ENCODE measurements at places on chromosomes 6 and 20.
A peak's percentile ranks its signal among the peaks of the same experiment; 100 is the strongest.

DNA sequence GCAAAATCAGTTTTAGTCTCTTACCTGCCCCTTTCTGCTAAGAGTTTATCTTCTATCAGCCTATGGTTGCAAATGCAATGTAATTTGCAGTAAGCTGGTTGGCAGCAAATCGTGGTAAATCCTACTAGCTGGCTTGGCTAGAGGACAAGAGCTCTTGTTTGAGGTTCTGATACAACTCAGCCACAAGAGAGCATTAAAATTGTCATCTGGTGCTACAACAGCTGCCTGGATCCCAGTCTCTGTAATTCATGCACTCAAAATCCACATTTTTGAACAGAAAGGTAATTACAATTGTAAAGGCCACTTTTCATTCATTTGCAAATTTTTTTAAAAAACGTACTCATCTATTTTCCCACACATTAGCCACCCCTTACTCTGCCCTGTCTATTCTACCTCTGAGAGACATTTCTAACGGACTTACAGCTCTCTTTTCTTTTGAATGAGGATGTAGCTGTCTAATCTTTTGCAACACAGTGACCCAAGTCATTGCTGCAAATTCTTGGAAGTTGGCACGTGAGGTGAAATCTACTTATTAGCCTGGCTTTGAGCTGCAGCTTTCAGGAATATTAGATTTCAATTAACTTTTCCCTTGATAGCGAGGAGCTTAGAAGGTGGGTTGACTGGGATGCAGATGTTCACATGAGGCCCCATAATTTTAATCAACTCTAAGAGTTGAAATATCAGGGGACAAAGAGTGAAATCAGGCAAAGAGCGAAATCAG, 54.0 kb upstream of the FAM184A start:
- peak; percentile 25 for DNase-seq

GRCh38 chr6:156082012-156082411, 626.4 kb upstream of the NOX3 start:
- no peak for DNase-seq

- no peak for DNase-seq
Observed at GRCh38 chr6:45426251-45426650, 48.5 kb upstream of the SUPT3H start.

DNA sequence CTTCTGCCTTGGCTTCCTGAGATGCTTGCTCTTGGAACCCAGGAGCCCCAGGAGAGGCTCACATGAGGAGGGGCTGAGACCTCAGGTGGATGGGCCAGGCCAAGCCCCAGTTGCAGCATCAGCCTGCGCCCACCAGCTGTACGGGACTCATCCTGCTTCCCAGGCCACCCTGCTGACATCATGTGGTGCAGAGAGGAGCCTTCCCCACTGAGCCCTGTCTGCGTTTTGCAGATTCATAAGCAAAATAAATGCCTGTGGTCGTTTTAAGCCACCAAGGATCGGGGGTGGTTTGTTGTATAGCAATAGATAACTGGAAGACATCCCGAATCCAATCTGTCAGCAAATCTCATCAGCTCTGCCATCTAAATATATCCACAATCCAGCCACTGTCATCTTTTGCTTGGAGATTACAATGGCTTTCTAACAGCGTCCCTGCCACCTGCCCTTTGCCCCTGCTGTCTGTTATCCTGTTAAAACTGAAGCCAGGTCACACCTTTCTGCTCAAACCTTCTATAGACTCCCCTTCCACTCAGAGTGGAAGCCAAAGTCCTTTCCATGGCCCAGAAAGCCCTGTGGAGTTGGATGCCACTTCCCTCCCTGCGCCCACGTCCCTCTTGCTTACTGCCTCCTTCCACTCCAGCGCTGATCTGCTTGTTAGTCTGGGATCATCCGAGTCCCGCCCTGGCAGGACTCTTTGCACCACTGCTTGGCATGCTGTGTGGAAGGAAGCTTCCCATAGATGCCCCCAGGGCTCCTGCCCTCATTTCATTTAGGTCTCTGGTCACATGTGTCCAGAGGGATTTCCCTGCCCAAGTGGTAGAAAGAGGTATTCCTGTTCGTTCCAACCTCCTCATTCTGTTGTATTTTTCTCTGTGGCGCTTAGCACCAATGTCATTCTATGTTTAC, 24.0 kb upstream of the MLN start:
- no peak for DNase-seq

DNA sequence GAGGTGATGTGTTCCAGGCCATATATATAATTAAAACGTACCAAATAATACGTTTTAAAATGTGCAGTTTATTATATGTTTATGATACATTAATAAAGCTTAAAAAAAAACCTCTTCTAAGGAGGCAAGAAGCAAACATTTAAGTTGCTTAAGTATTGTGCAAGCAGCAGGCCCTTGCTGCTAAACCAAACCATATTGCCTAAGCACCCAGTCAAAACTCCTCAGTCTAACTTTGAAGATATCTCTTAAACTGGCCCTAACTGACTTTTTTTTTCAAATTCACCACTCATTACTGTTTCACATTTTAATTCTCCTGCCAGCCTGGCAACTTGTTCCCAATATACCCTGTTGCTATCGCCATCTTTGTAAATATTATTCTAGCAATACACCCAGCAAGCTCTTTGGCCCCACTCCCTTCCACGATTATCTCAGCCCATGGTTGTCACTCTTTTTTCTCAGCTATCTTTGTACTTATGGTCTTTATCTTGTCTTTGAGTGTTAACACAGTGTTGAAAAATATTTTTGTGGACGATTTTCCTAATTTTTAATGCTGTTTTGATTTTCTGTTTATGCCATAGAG, 60.9 kb downstream of the C6orf58 start:
- peak; percentile 28 for DNase-seq

DNA sequence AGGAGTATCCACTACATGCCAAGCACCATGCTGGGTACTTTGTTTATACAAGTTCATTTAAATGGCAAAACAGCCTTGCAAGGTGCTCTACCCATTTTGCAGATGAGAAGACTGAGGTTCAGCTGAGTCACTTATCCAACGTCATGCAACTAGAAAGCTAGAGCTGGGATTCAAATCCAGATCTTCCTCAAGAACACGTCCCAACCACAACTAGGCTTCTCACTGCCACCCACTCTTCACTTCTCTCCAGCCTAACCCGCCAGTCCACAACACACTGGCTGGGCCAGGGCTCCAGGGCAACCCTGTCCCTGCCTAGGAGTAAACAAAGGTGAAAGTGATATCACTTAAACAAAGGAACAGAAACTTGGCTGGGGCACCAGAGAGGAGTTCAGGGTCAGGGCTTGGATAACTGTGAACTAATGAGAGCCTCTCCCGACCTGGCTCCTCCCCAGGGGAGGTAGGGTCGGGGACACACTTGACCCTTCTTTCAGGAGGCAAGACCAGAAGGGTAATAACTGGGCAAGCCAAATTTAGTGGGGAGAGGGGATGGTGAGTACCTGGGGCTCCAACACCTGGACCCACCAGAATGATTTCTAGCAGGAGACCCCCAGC, 7.9 kb downstream of the SDC4 start:
- DNase-seq, result no peak

GRCh38 chr20:44603327-44603726, 20.9 kb downstream of the PKIG start:
- no peak for DNase-seq

DNA sequence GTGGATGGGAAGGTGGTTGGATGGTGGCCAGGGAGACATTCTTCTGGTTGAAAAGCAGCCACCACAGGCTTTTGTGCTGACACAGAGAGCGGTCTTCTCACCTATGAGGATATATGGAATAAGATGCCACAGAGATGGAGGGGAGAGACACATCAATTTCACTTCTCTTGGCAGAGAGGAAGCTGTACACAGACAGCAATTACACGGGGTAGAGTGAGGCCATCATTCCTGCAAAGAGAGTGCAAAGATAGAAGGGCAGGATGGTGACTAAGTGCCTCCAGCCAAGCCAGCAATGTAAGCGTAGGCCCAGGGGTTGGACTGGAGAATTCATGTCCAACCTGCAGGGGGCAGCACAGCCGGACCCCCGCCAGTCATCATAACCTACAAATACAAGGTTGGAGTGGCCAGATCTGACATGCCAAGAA, 56.4 kb downstream of the NRN1 start:
- peak; percentile 38 for DNase-seq

- no peak for DNase-seq
Observed at GRCh38 chr20:37315452-37316110, 26.1 kb downstream of the MANBAL start.

DNA sequence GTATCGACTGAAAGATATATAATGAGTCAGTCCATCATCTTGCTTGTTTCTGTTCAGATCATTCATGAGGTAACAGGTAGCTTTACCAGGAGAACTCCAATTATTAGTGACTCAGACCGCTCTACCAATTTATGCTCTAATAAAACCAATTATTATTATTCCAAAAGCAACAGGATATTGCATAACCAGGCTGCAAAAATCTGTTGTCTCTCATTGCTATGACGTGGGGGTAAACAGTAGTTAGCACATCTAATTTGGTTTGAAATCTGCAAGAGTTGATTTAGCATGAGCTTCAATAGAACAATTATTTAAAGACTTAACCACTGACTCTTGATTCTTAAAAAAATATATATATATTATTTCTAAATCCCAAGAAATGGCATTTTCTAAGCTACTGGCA, 90.9 kb upstream of the MAP7 start:
- DNase-seq, result peak; percentile 26

DNA sequence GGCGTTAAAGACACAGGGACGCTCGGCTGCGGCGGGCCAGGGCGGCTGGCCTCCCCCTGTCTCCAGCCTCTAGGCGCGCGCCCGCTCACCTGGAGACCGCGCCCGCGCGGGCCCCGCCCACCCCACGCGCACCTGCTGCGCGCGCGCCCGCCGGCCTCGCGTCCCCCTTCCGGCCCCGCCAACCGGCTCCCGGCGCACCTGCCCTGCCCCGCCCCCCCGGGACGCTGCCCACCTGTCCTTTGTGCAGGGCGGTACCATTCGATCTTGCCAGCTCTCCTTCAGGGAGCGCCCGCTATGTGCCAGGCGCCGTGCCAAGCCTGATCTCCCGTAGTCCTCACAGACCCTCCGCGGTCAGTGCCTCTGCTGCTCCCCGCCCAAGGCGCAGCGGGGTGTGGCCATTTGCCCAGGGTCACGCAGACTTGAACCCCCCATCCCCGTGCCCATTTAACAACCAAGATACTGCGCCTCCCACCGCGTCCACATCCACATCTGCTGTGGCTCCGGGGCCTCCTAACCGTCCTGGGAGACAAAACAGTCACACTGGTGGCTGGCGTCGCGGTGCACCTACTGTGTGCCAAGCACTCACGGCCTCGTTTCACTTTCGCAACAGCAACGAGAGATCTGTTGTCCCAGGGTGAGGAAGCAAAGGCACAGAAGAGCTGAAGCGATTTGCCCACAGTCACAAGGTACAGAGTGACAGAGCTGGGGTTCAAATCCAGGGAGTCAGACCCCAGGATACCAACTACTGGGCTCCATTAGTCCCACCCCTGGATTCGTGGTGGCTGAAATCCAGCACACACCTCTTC, 48.1 kb downstream of the NOL4L start:
- no peak for DNase-seq

DNA sequence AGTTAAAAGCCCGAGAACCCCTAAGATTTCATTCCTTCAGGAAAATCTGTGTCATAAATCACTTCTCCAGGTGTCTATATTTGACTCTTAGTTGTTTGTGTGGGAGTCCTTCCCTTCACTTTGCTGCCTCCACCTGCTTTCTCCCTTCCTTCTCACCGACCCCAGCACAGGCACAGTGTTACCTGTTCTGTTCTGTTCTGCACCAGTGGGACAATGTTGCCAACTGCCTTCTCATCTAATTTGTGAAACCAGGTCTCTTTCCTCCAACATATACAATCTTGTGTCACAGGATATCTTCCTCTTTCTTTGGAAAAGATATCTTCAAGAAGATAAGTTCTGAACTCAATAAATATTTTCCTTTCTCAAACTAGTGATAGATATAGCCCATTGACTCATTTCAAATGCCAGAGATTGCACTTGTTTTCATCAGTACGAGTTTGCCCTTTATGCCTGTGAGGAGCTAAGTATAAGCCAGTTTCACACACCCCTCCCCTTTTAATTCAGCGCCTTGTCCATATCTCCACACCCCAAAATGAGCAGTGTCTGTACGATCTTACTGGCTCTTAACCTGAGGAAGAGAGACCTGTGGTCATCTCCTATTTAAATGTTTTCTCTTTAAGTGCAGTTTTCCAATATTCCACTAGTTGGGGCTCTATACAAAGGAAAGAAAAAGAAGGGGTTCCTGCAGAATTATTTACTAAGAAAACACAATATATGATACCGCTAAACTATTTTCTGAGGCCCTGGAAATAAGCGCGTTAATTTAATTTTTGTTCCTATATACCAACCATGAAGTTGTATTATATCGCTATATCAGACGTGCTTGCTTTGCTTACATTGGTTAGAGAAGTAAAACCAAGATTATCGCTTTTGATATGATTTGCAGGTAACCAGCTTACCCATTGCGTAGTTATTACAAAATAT, 81.6 kb upstream of the PREP start:
- DNase-seq, result peak; percentile 58

GRCh38 chr6:39440039-39440426, 117.5 kb upstream of the KCNK16 start:
- no peak for DNase-seq

DNA sequence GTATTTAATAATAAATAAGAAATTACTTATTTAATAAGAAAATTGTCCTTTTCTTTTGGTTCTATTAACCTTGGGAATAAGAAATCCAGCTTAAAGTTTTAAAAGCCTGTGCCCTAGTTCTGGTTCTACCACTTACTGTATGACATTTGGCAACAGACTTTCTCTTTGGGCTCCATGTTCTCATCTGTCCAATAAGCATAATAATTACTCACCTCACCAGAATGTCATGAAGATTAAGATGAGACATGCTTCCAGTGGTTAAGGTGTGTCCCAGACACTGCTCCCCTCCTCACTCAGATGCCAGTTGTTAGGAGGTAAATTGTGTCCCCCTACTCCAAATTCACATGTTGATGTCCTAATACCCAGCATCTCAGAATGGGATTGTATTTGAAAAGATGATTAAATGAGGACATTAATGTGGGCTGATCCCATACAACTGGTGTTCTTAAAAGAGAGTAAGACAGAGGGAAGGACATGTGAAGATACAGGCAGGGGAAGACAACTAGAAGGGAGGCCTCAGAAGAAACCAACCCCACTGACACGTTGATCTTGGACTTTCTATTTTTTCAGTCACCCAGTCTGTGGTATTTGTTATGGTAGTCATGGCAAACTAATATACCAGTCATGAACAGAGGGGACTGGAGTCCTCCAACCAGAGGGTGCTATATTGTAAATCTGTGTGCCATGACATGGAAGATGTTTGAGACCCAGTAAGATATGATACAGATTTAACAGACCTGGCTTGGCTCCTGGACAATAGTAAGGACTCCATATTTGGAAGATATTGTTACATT, 6.4 kb upstream of the MICAL1 start:
- DNase-seq, result no peak

DNA sequence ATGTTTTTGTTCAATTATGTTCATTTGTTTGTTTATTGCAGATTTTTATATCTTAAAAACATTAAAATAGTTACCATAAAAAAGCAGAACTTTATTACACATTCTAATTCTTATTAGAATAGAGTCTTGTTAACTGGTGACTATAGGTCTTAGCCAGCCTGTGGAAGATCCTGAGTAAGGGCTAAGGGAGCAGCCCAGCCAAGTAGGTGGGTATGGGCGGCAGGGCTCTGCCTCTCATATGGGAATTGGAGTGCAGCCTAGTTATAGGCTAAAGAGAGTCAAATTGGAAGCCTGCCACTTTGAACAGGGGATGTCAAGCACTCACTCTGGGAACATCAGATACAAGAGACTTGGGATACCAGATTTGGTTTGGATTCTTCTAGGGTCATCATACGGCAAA, 10.5 kb upstream of the HSF2 start:
- DNase-seq, result no peak

Data from fibroblast of mammary gland (primary cell).